ENCODE measurements at places on chromosomes 7 and 10. TPM values are rescaled to one million over a fixed set of nuclear protein-coding genes. Genes with fewer than 3 reads are reported as not detected.

- no peaks in the 10 kb centered on the region for H3K27me3 ChIP-seq
- H3K4me3 ChIP-seq = no peak overlapping the region
- DNase-seq = no peak
- peaks cover 7% of the 10 kb centered on the region for H3K36me3 ChIP-seq
Measured at GRCh38 chr7:133061357-133061756, 20.5 kb downstream of the CHCHD3 start.

DNA sequence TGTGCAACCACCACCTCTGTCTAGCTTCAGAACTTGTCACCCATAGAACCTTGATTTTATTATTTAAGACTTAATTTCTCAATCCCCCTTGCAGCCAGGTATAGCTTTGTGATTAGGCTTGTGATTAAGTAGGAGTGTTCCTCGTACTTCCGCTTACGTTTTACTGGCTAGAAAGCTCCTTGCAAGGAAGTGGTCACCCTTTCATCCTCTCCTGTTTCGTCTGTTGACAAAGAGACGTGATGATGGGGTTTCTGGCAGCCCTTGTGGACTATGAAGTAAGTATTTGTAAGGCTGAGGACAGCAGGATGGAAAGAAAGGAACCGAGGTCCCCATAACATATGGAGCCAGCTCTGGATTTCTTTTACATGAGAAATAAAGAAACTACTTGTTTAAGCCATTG, 86.5 kb upstream of the KDM7A start:
- H3K4me1 ChIP-seq = peaks cover 44% of the 10 kb centered on the region
- peak; percentile 26 for DNase-seq
- H3K27ac ChIP-seq = no peak overlapping the region
- H3K27me3 ChIP-seq = no peaks in the 10 kb centered on the region
- no peaks in the 10 kb centered on the region for H3K36me3 ChIP-seq

The UPK3BL2 gene
- total RNA-seq = 115 TPM

The CC2D2B gene
- total RNA-seq = not detected

DNA sequence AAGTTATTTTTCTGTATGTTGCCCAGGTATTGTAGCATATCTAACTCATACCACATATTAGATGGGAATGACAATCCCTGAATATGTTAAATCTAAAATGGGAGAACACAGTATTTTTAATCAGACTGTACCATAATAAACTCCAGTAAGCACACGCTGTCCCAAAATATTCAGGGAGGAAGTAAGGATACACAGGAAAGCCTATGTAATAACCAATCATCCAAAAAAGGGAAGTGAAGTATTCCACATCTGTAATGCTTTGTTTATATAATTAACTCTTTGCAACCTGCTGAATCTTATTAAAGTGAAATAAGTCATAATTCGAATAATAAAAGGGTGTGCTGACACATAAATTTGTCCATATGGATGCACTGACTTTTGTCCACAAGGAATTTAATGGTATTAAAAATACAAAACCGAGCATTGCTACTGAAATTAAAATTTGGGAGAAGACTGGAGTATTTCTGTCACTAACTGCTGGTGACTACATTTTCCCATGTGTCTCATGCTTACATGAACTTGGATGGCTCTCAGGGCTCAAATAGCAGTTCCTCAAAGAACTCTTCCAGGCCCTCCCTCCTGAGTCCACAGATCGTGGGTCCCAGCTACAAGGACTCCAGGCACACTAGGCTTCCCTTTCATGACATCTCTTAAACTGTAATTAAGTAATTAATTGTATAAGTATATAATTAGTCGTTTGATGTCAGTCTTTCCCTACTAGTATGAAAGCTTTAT, 120.6 kb downstream of the NEBL start:
- no peak overlapping the region for H3K27ac ChIP-seq
- DNase-seq = no peak
- no peaks in the 10 kb centered on the region for H3K36me3 ChIP-seq
- no peak overlapping the region for H3K4me3 ChIP-seq

The NEUROG3 gene
- total RNA-seq = not detected

DNA sequence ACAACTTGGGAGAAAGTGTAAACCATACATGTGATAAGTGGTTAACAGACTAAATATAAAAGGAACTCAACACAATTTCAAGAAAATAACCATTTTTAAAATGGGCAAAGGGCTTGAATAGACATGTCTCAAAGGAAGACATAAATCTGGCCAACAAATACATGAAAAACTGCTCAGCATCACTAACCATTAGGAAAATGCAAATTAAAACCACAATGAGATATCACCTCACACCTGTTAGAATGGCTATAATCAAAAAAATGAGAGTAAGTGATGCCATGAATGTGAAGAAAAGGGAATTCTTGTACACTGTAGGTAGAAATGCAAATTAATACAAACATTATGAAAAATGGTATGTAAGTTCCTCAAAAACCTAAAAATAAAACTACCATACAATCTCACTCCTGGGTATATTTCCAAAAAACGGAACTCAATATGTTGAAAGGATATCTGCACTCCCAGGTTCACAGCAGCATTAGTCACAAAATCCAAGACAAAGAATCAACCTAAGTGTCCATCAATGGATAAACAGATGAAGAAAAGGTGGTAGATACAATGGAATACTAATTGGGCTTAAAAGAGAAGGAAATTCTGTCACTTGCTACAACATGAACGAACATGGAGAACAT, 5.6 kb downstream of the SNX13 start:
- DNase-seq = no peak
- H3K4me1 ChIP-seq = peaks cover 22% of the 10 kb centered on the region
- H3K27ac ChIP-seq = no peak overlapping the region
- H3K4me3 ChIP-seq = no peak overlapping the region
- H3K36me3 ChIP-seq = no peaks in the 10 kb centered on the region

- no peak for DNase-seq
- no peak overlapping the region for H3K27ac ChIP-seq
- H3K36me3 ChIP-seq = no peaks in the 10 kb centered on the region
Measured at GRCh38 chr7:7962851-7963250, 5.7 kb upstream of the GLCCI1 start.

GRCh38 chr7:106679153-106679931, 18.4 kb upstream of the CCDC71L start:
- no peaks in the 10 kb centered on the region for H3K27me3 ChIP-seq
- peaks cover 3% of the 10 kb centered on the region for H3K4me1 ChIP-seq
- H3K4me3 ChIP-seq = no peak overlapping the region
- no peaks in the 10 kb centered on the region for H3K36me3 ChIP-seq
- DNase-seq = no peak
- no peak overlapping the region for H3K27ac ChIP-seq

GRCh38 chr7:81659697-81660395, 110.0 kb downstream of the HGF start:
- no peaks in the 10 kb centered on the region for H3K36me3 ChIP-seq
- no peaks in the 10 kb centered on the region for H3K27me3 ChIP-seq
- no peaks in the 10 kb centered on the region for H3K4me1 ChIP-seq
- H3K4me3 ChIP-seq = no peak overlapping the region
- DNase-seq = no peak

DNA sequence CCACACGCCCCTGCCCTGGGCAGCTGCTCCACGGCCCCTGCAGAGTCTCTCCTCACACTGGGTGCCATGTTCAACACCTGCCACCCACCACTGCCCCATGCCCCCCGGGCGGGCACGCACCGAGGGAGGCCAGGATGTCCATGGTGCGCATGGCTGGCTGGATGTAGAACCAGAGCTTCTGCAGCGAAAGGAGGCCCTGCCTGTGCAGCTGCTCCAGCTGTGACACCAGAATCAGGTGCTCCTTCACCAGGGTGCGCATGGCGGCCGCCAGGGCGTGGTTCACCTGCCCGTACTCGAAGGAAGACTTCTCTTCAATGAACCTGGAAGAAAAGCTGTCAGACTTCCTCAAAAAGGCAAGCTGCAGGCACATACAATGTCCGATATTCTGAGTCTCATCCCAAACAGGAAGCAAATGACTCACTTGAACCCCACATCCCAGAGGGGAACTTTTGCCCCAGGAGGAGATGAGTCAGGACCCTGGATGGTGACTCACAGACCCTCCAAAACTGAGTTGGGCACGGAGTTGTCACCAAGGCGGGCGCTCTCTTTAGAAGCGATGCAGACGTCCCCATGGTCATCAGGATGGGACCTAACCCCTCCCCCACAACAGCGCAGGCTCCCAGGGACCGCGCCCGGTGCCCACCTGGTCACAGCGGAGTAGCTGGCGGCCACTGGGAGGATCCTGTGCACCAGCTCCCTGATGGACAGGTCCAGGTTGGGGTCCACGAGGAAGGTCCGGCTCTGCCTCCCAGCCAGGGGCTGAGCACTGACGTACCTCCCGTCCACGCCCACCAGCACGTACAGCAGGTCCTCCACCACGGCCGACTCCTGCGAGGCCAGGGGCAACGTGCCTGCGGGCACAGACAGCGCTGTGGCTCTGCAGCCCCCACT, 15.5 kb downstream of the TUBGCP2 start:
- H3K36me3 ChIP-seq = peaks cover 82% of the 10 kb centered on the region
- H3K27me3 ChIP-seq = no peaks in the 10 kb centered on the region
- H3K4me1 ChIP-seq = peaks cover 4% of the 10 kb centered on the region
- no peak for DNase-seq
- no peak overlapping the region for H3K4me3 ChIP-seq

DNA sequence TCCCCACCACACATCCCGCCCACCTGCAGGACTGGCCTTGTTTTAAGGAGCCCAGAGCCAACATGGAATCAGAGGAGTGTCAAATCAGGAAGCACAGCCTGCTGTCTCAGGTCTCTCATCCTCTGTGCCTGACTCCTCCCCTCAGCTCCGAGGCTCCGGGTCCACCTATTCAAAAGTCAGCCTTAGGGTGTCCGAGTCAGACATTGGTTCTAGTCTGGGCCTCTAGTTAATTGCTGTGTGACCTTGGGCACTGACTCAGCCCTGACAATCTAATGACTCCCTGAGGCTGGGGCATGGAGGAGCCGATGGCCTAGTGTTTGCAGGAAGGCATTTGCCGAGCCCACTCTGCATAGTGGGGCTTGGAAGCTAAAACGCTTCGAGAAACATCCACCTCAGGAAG, 223.1 kb upstream of the PPP2R2D start:
- no peaks in the 10 kb centered on the region for H3K36me3 ChIP-seq
- no peak overlapping the region for H3K27ac ChIP-seq
- H3K4me1 ChIP-seq = no peaks in the 10 kb centered on the region
- H3K4me3 ChIP-seq = no peak overlapping the region

GRCh38 chr10:75403939-75404814, 2.6 kb upstream of the ZNF503 start:
- no peaks in the 10 kb centered on the region for H3K36me3 ChIP-seq
- no peak for DNase-seq
- H3K4me3 ChIP-seq = no peak overlapping the region
- no peak overlapping the region for H3K27ac ChIP-seq
- H3K27me3 ChIP-seq = peaks cover 91% of the 10 kb centered on the region

The OGDHL gene
- not detected for total RNA-seq

The CLDN12 gene
- total RNA-seq = 1.4 TPM

GRCh38 chr10:52226197-52226847, 87.8 kb upstream of the DKK1 start:
- no peaks in the 10 kb centered on the region for H3K27me3 ChIP-seq
- no peak overlapping the region for H3K27ac ChIP-seq
- no peak for DNase-seq
- no peaks in the 10 kb centered on the region for H3K4me1 ChIP-seq
- no peak overlapping the region for H3K4me3 ChIP-seq

DNA sequence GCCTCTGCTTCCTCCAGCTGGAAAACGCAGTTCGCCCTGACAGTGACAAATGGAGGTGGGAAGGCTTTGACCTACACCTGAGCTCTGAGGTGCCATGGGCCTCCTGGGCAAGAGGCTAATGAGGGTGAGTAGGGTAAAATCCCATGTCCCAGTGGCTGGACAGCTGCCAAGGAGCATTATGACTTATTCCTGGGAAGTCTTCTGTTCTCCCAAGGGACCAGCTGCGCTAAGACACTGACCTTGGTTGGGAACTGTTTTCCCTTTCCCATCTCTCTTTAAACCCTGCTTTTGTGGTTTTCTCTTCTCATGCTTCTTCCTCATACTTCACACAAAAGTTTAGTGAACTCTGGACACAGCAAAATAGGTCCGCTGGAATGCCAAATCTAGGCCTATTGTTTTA, 72.6 kb downstream of the COPG2 start:
- H3K27ac ChIP-seq = no peak overlapping the region
- H3K4me3 ChIP-seq = no peak overlapping the region
- no peak for DNase-seq
- no peaks in the 10 kb centered on the region for H3K4me1 ChIP-seq
- no peaks in the 10 kb centered on the region for H3K36me3 ChIP-seq

- no peaks in the 10 kb centered on the region for H3K27me3 ChIP-seq
- H3K4me1 ChIP-seq = no peaks in the 10 kb centered on the region
- no peak overlapping the region for H3K27ac ChIP-seq
- H3K36me3 ChIP-seq = no peaks in the 10 kb centered on the region
Measured at GRCh38 chr10:557792-558328, 131.6 kb downstream of the DIP2C start.

GRCh38 chr10:99906470-99906869, 103.3 kb downstream of the DNMBP start:
- H3K4me1 ChIP-seq = no peaks in the 10 kb centered on the region
- H3K4me3 ChIP-seq = no peak overlapping the region
- H3K27me3 ChIP-seq = no peaks in the 10 kb centered on the region
- no peak overlapping the region for H3K27ac ChIP-seq
- H3K36me3 ChIP-seq = no peaks in the 10 kb centered on the region
- DNase-seq = no peak

GRCh38 chr7:156065400-156065799, 253.1 kb upstream of the SHH start:
- no peaks in the 10 kb centered on the region for H3K27me3 ChIP-seq
- no peak overlapping the region for H3K4me3 ChIP-seq
- no peak for DNase-seq
- H3K4me1 ChIP-seq = no peaks in the 10 kb centered on the region
- no peaks in the 10 kb centered on the region for H3K36me3 ChIP-seq
- no peak overlapping the region for H3K27ac ChIP-seq

GRCh38 chr10:67550046-67550445, 145.9 kb downstream of the CTNNA3 start:
- H3K27me3 ChIP-seq = no peaks in the 10 kb centered on the region
- H3K27ac ChIP-seq = no peak overlapping the region
- H3K36me3 ChIP-seq = no peaks in the 10 kb centered on the region
- no peaks in the 10 kb centered on the region for H3K4me1 ChIP-seq
- no peak for DNase-seq

The RRP12 gene
- 84.2 TPM for total RNA-seq

DNA sequence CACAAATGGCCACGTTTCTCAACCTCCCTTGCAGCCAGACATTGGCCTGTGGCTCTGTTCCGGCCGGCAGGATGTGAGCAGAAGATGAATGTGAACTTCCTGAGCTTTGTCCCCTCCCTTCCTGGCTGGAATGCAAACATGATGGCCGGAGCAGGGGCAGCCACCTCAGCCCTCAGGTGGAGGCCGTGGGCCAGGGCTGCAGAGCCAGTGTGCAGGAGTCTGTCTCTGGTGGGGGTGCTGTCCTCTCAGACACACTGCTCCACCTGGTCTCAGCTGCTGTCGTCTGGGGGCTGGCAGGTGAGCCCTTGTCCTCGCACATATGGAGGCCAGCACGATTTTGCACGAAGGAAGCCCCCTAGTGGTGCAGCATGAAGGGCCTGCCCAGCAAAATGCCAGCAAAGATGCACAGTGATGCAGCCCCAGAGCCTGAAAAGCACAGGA, 25.3 kb upstream of the PWWP2B start:
- peaks cover 6% of the 10 kb centered on the region for H3K4me1 ChIP-seq
- no peak for DNase-seq
- H3K27me3 ChIP-seq = no peaks in the 10 kb centered on the region
- no peak overlapping the region for H3K4me3 ChIP-seq

- no peak overlapping the region for H3K27ac ChIP-seq
- no peak overlapping the region for H3K4me3 ChIP-seq
- peaks cover 20% of the 10 kb centered on the region for H3K4me1 ChIP-seq
- H3K27me3 ChIP-seq = no peaks in the 10 kb centered on the region
Measured at GRCh38 chr7:144827621-144828020, 8.2 kb downstream of the TPK1 start.

- no peaks in the 10 kb centered on the region for H3K36me3 ChIP-seq
- no peak for DNase-seq
- H3K27me3 ChIP-seq = no peaks in the 10 kb centered on the region
- H3K27ac ChIP-seq = no peak overlapping the region
- H3K4me3 ChIP-seq = no peak overlapping the region
Measured at GRCh38 chr10:28427376-28427775, 105.5 kb upstream of the WAC start.
